Activated B cell treated with CpG ODN at 0.5 μM for 24 hours (primary cell): ENCODE measurements at places on chromosomes 11 and 22. TPM values are rescaled to one million over a fixed set of nuclear protein-coding genes. Genes with fewer than 3 reads are reported as not detected.
A peak's percentile ranks its signal among the peaks of the same experiment; 100 is the strongest.

GRCh38 chr22:41288245-41288946 is 2.4 kb upstream of the RANGAP1 start:
- no peak for DNase-seq

GRCh38 chr22:27514601-27515523 is 286.7 kb downstream of the MN1 start:
- DNase-seq, result no peak

- DNase-seq, result peak; percentile 65
Measured at GRCh38 chr11:8209208-8209807, 40.5 kb upstream of the RIC3 start.

GRCh38 chr11:12542186-12542935 is 131.9 kb upstream of the TEAD1 start:
- no peak for DNase-seq

- peak; percentile 81 for DNase-seq
Measured at GRCh38 chr11:61891331-61892084, at the start of gene FADS3. FADS3 (minus strand) TSS chr11:61891545; CDS start chr11:61891381, 164 bp downstream.

DNA sequence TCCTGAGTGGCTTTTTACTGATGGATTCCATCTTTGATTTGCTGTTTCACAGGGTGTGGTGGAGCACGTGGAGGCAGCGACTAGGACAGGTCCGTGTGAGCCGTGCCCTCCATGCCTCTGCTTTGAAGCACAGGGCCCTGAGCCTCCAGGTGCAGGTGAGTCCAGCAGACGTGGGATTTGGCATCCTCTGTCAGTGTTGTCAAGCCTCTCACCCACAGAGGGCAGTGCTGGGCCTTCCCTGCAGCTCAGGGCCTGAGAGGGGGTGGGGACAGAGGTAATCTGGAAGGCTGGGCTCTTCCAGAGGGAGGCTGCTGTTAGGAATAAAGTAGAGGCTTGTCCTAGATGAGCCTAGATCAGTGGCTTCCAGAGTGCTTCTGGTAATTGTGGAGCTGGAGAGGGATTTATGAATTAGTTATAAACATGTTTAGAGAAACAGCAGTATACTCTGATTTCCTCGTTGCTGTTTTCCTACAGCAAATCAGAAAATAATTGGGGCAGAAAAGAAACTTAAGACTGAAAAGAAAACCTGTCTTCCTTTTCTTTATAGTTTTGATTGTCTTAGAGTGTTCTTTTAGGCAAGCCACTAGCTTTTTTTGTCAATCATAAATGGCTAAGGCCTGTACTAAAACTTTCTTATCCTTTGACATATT is 65.0 kb downstream of the SFI1 start:
- peak; percentile 28 for DNase-seq

Gene OR4D11
- total RNA-seq, result not detected in 2 replicates
